ENCODE measurements at places on chromosomes 7 and 10.

DNA sequence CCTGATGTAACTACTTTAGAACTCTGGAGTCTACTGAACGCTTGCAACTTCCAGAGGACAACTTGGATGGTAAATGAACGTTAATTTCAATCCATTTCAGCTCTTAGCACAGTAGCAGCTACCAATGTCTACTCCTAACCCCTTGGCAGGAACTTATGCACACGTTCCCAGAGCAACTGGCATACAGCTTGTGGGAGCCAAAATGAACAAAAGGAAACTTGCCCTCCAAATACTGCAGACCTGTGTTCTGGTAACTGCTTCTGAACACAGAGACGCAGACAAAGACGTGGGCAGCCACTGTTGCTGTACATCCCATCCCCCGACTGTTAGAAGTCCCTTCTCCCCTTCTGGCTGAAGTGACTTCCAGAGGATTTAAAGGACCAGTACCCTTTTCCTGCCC, 61.3 kb downstream of the XPNPEP1 start:
- DNase-seq: no peak

GRCh38 chr7:134948736-134949135, 37.6 kb upstream of the AGBL3 start:
- no peak for DNase-seq

- DNase-seq: no peak
Measured at GRCh38 chr10:128432011-128432410, 305.8 kb upstream of the MKI67 start.

GRCh38 chr10:17238445-17239291, 10.6 kb downstream of the VIM start:
- no peak for DNase-seq

DNA sequence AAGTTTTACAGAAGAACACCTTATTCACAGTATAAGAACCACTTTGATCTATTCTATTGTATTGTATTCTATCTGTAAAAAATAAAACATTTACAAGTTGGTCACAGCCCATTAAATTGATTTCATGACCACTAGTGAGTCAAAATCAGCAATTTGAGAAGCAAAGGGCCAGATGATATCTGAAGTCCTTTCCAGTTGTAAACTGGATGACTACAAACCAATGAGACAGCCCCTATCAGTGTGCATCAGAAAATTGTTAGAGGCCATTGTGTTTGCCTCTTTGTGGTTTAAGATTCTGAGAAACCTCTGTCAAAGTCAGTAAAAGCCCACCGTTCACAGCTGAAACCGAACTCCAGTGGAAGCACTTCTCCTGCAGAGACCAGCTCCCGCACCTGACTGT, 54.8 kb downstream of the TBXAS1 start:
- no peak for DNase-seq

DNA sequence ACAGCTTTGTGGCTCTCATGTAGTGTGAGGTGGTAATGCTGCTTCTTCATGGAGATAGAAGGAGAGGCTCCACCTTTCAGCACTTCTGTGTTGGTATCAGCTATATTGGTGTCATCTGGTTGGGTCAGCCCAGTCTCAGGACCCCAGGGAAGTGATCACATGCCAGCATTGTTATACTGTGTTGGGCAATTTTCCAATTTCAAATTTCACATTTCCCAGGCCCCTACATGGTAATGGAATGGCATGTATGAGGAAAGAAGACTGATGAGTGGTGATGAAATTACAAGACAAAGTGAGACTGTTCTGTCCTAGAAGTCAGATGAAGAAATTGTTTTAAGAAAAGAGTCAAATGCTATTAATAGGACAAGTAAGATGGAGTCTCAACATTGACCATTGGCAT, 3.7 kb upstream of the AKR1C3 start:
- no peak for DNase-seq

DNA sequence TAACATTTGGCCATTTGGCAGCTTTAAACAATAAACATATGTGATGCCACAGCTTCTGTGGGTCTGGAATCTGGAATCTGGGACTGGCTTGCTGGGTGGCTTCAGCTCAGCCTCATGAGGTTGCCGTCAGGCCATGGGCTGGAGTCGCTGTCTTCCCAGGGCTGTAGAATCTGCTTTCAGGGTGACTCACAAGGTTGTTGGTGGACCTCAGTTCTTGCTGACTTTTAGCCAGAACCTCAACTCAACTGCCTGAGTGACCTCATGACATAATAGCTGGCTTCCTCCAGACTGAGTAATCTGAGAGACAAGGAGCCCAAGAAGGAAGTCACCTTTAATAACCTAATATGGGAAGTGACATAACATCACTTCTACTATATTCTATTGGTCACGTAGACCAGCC, 44.6 kb upstream of the TSPAN13 start:
- DNase-seq: no peak

DNA sequence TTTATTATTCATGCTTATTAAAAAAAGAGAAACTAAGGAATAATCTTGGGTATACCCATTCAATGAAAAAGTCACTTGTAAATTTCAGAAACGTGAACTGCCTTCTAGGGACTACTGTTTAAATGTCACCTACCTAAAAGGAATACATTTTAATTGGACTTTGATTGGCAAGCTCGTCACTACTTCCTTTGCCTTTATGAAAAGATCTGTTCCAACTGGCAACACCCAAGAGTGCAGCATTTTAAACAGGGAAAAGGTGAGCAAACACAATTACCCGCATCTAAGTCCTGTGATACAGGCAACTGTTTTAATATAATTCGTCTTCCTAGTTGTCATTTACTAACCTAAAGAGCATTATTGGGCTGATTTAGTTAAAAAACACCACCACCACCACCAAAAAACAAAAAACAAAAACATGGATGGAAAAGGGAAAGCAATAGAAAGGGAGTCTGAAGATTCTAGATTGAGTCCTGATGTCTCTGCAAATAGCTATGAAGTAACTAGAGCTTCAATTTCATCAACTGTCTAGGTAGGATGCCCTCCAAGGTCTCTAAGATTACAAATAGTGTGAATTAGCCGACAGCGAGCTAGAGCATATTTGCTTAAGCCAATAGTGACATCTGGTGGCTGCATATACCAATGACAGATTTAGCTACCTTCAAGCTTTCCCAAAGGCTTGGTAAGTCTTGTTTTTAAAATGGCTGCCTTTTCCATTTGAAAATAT, 33.8 kb upstream of the ICA1 start:
- DNase-seq: peak; percentile 81

- no peak for DNase-seq
Measured at GRCh38 chr7:34421526-34421925, 236.5 kb upstream of the NPSR1 start.

DNA sequence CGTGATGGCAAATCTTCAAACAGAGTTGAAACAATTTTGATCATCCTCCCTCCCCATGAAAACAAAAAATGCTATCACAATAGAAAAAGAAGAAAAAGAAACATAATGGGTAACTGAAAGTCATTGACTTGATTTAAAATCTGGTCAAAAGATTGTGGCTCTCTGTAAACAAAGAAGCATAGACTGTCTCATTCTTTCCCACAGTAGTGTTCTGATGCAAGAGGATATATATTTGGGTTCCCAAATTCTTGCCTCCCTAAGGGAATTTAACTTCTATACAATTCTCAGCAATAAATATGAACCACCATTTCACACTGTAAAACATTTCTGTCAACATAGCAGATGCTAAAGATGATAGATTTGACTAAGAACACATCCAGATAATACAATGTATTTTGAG, 32.8 kb upstream of the MEOX2 start:
- DNase-seq: no peak

- no peak for DNase-seq
Measured at GRCh38 chr7:137937202-137937560, 64.7 kb downstream of the CREB3L2 start.

DNA sequence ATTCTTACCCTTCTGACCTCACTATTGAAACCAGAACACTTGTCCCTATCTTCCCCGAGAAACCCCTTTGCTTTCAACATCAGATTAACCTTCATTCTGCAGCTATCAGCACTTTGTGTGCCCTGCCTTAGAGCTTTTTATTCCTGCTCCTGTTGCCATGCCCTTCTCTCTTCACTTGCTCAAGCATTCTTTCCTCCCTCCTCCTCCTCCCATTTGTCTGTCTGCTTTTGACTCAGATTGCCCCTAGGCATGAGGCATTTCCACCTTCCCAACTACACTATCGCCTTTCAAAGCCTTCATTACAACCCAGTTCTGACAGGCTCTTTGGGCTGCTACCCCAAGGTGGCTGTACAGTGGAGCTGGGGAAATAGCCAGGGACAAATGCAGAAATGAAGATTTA, 143.3 kb downstream of the SLC25A13 start:
- DNase-seq: no peak

- no peak for DNase-seq
Measured at GRCh38 chr7:114989531-114989930, 67.6 kb downstream of the MDFIC start.

GRCh38 chr10:79152423-79152817, 83.7 kb downstream of the ZMIZ1 start:
- DNase-seq: no peak

- no peak for DNase-seq
Measured at GRCh38 chr7:84362828-84363227, 168.2 kb upstream of the SEMA3A start.

DNA sequence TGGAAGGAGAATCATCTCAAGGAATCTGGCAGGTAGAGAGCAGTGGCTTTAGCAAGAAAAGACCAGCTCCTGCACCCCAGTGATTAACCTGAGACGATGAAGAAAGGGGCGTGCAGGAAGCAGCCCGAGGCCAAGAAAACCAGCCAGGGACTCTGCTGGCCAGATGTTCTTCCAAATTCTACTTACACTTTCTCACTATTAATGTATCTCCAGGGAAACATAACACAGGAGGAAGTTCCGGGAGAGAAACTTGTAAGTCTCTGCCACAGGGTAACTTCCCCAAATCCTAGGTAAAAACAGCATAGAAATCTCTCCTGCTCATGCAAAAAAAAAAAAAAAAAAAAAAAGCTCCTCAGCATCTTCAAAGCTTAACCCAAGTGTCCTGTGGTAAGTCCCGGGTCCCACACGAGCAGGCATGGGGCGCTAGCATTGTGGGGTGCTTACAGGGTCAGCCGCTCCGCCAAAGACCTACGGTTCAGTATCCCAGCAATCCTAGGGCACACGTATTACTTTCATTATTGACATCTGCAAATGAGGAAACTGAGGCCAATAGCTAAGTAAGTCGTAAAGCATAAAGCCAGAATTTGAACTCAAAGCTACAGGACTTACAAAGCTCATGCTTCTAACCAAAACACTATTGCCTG, 97.2 kb upstream of the GNA12 start:
- no peak for DNase-seq

DNA sequence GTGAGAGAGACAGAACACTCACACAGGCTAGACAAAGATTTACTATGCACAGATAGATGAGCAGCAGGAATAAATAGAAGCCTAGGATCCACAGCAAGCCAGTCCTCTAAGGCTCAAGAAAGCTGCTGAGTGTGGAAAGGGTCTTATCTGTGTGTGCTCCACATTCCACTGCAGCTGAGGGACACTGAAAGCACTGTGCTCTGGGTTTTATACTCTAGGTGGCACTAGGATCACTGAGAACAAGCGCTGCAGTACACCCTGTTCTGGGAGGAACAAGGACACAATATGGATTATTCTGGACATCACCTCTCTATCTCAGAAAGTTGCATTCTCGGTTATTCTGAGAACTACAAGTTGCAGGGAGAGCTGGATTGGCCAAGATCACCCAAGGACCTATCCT, 4.9 kb upstream of the KLHL7 start:
- no peak for DNase-seq

DNA sequence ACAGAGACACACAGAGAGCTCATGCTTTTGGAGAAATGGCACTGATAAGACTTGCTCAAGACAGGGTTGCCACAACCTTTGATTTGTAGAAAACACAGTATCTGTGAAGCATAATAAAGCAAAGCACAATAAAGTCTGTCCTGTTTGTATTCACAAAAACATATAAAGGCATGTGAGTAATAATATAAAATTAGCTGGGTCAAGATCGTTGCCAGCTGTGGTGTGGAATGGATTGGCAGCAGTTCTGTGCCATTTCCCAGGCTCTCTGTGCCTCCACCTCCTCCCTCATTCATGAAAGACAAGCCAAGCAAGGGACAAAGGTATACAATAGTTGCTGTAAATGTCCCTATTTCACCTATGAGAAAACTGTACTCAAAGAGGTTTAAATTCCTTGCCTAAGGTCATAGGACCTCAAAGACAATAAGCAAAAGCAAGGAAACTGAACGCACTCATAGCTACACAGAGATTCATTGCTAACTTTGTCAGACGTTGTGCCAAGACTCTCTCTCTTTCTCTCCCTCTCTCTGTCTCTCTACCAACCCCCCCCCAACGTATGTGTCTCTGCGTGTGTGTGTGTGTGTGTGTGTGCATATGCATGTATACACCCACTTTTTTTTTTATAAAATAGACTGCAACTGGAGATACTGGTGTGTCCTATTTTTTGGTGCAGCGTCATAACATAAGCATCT, 31.8 kb downstream of the CHST3 start:
- DNase-seq: no peak

- no peak for DNase-seq
Measured at GRCh38 chr10:86048571-86048970, 318.0 kb downstream of the GRID1 start.

GRCh38 chr10:119251315-119251708, 43.9 kb downstream of the GRK5 start:
- DNase-seq: no peak

GRCh38 chr7:16669581-16669980, 23.6 kb downstream of the BZW2 start:
- DNase-seq: no peak

DNA sequence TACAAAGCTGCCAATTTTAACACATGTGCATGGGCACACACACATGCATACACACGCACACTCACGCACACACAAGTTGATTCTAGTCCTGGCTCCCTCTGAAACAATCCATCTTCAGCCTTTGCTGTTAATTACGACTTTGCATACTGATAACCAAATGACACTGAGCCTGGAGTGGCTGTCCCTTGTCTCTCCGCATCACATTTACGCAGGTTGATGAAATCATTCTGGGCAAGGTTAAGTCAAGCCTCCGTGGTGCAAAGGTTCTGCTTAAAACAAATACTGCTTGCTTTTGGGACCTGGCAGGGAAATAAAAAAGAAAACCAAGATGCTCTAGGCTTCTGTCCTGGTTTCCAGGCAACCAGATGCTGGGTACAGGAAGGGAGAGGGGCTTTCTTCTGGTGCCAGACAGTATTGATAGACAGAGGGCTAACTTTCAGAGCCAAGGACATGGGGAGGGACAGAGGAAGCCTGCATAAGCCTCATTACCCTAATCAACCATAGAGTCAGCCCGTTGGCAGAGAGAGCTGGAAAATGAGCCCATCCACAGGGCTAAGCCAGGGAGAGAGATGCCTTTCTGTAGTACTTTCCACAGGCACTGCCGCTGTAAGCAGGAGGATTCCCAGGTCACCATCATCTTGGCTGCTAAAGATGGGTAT, 233.0 kb downstream of the WDR11 start:
- DNase-seq: no peak

DNA sequence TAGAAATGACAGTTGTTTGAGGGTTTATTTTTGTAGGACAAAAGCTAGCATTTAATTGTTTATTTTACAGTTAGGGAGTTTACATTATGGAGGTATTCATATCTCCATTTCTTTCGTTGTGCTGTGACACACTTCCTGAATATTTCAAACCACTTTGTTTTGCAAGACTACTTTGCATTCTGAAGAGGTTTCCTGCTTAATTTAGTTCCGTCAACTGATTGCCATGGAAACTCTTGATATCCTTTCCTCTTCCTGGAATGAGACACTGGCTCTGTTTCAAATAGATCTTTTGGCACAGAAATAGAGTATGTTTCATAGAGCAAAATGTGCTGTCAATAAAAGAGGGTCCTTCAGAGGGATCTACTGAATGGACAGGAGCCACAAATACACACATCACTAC, 159.5 kb upstream of the AGR3 start:
- DNase-seq: no peak

GRCh38 chr10:92873029-92873428, 24.7 kb downstream of the EXOC6 start:
- DNase-seq: no peak

- no peak for DNase-seq
Measured at GRCh38 chr7:100826514-100827329, 601 bp downstream of the EPHB4 start.
